ENCODE measurements at places on chromosomes 5 and 9.

GRCh38 chr5:106818552-106818951 lies 852.2 kb downstream of the EFNA5 start:
- no peak for DNase-seq

- DNase-seq: no peak
Observed at GRCh38 chr9:22279636-22280035, 167.0 kb upstream of the DMRTA1 start.

- no peak for DNase-seq
Observed at GRCh38 chr5:52725808-52726207, 61.9 kb upstream of the ITGA1 start.

GRCh38 chr9:84485539-84485938 lies 145.0 kb upstream of the SLC28A3 start:
- no peak for DNase-seq

DNA sequence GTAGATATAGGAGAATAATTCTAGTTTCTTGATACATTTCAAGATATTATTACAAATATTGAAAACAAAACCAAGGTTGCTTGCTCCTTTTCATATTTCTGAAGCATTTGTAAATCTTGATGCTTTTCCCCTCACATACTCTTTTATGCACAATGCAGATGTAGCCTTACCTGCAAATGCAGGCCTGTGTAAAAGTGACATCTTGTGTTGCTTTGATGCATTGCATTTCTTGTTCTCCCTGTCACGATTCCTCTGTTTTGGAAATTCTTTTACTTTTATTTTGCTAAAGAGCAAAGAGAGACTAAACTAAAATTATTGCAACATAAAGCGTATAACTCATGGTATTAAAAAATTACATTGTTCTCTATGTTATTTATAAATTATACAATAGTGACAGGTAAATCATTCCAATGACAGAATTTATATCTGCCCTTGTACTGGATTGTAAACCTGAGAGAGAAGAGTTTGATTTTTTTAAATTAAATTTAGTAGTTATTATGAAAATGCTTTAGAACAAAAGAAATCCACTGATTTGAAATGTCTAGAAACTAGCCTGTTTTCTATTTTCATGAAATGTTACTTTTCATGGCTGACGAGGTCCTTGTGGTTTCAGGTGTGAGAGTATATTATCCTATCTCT lies 970.0 kb downstream of the MAT2B start:
- peak; percentile 10 for DNase-seq

DNA sequence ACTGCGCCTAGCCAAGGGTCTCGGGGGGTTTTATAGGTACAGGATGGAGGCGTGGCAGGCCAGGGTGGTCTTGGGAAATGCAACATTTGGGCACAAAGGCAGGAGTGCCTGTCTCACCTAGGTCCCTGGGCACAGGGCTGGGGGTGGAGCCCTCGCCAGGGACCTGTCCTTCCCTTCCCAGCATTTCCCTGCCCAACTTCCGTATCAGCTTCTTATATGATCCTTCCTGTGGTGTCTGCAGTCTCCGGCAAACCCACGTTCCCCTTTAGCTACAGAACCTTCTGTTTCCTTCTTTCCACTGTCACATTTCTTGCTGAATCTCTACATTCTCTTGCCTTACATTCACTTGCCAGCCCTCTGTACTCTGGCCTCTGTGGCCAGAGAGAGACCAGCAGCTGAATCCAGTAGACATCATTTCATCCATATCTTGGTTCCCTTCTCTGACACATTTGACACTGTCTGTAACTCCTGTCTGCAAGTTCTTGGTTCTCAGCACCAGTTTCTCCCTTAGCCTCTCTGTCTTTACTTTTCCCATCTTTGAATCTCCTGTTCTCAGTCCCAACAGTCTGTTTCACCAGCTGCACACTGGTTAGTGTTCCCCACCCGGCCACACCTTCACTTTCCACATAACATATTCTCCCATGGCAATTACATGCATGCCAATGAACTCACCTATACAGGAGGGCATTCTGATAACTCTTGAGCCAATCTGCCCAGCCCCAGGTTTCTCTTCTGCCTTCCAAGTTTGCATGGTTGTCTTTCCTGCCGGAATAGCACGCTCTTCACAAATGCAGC lies 134.7 kb upstream of the ZNF608 start:
- DNase-seq: no peak

GRCh38 chr5:110977915-110978314 lies 93.6 kb upstream of the TSLP start:
- DNase-seq: no peak

DNA sequence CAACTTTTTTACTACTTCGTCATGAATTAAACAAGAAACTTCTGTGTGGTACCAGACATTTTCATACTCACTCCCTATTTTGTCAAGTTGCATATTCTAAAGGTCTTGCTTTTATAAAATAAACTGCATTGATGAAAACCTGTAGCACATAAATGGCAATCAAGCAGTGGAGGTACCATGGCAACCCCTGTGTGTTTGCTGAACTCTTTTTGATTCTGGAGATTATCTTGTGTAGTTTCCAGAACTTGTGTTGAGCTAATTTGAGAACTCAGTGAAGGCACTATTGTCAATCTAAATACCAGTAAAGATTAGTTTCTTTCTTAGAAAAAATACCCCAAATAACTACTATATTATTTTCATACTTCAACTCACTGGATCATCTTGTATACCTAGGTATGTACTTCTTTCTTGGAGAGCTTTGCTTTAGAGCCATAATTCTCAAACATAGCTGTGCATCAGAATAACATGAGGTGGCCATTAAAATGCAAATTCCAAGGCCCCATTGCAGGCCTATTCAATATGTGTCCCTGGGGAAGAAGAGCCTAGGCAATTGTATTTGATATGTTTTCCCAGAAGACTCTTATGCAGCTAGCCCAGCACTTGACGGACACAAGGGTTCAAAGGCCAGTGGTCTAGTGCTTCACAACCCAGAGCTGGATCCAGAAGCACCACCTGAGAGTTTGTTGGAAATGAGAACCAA lies 9.8 kb upstream of the PRLR start:
- DNase-seq: no peak

- no peak for DNase-seq
Observed at GRCh38 chr9:31445357-31445756, 939.1 kb upstream of the ACO1 start.

- no peak for DNase-seq
Observed at GRCh38 chr5:143678148-143678905, 133.6 kb upstream of the HMHB1 start.

GRCh38 chr5:79236970-79237739 lies 1.2 kb downstream of the JMY start:
- peak; percentile 26 for DNase-seq
